ENCODE measurements at places on chromosomes 3 and 15.
A peak's percentile ranks its signal among the peaks of the same experiment; 100 is the strongest.

DNA sequence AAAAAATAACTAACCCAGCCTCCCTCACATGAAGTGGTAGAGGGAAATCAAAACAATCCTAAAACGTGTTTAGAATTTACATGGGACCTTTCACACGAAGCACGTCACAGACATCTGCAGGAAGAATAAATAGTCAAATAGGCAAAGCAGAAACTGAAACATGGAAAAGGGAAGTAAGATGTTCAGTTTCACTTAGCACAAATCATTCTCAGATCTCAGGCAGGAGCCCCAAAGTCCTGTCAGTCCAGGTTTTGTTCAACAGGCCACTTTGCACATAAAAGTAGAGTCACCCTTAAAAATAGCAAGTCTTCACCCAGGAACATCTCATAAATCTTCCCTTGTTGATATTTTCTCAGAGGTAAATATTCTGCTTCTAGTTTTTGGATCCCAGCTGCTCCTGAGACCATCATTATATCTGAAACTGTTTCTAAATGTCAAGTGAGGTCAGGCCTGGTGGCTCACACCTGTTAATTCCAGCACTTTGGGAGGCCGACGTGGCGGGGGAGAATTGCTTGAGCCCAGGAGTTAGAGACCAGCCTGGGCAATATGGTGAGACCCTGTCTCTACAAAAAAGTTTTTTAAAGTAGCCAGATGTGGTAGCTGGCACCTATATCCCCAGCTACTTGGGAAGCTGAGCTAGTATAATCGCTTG, 1.9 kb downstream of the RUBCN start:
- DNase-seq = no peak

DNA sequence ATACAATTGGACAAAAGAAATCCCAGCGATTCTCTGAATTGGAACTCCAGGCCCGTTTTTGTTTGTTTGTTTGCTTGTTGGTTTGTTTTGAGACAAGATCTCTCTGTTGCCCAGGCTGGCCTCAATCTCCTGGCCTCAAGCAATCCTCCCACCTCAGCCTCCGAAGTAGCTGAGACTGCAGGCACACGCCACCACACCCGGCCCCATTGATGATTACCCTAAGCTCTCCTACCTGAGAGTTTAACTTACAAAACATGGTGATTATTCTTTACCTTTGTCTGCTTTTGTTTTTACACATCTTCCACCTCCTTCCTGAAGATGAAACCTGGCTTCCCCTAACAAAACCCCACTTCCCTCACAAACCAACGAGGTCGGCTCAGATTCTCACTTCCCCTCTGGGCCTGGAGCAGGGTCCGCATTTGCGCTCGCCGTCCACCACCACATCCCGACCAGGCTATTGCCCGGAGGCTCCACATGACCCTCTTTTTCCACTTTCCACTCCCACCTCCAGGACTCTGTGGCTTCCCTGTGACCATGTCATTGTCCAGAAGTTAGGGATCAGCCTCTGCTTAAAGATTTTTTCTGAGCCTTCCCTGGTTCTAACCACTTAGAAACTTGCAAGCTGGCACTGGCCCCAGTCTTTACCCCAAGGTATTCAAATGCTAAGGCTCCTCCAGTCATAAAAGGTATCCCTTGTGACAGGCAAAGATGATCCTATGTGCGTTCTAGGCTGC, 14.8 kb downstream of the KLHL6 start:
- no peak for DNase-seq

- no peak for DNase-seq
Observed at GRCh38 chr3:124793054-124793739, 62.9 kb downstream of the UMPS start.

DNA sequence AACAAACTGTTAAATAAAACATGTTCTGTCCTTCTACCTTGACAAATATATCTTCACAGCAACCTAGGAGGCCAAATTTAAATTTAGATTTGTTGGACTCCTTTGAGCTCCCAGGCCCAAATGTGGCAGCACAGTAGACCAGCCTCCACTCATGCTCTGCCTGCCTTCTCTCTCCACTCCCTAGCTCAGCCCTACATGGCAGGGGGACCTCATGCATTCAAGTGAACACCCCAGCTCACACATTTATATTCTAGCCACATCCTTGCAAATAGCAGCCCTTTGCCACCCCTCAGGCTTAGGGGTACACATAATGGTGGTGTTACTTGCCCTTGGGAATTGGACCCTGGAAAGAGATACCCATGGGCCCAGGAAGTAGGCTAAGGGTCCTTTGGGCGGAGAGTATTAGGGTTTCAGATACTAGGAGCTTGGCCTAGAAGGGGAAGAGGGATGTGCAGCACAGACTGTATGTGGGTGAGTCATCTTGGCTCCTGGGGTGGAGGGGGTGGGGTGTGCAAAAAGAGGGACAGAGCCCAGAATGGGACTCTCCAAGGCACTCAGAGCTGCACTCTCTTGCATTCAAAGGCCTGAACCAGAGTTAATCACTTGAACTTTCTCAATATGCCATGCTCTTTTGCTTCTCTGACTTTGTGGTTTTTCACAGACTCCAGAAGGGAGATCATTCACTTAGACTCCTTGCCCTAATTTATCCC, 268.4 kb upstream of the ROPN1 start:
- no peak for DNase-seq

DNA sequence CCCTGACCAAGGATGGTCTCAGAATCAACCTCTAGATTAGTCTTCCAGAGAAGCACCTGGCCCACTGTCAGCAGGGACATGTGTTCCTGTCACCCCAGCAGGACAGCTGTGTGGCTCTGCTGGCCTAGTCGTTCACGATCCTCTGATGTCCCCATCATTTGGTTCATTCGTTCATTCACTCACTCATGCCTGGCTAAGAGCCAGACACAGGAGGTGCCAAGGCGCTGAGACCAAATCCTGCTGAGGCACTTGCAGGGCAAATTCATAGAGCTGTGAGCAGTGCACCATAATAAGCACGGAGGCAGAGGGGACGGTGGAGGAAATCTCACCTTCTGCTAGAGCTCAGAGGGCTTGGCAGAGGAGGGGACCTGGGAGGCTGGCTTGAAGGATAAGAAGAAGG, 49.9 kb upstream of the FGD5 start:
- DNase-seq = no peak

- no peak for DNase-seq
Observed at GRCh38 chr3:186311441-186311840, 50.6 kb downstream of the DGKG start.

- no peak for DNase-seq
Observed at GRCh38 chr3:162370141-162370540, 873.5 kb downstream of the OTOL1 start.

- DNase-seq = no peak
Observed at GRCh38 chr15:61748529-61748928, 311.7 kb downstream of the VPS13C start.

DNA sequence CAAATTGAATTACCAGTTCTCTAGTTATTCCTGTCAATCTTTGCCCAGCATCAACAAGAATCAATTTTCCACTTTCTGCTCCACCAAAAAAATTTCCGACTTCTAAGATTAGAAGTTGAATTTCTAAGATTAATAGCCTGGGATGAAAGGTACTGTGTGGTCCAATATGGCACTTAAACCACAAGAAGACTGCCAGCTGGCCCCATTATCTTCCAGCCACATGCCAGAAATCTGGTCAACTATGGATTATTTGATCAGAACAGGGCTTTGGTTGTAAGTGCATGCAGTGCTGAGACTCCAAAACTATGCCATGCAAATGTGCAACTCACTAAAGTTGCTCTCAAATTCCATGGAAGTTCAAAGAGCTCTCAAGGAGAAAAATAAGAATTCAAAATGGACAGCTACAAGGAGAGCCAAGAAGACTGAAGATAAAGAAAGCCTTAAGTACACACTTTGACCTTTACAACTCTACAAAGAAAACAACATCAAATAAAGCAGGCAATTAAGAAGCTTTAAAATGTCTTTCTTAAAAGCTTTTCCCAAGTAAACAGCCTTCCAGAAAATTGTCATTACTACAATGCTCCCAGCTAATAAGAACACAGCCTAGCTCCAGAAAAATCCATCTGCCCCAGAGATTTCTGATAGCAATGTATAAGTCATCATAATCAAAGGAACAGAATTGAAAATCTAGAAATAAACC, 64.2 kb downstream of the ST3GAL6 start:
- no peak for DNase-seq

- DNase-seq = no peak
Observed at GRCh38 chr3:69439643-69440270, 53.9 kb upstream of the FRMD4B start.

DNA sequence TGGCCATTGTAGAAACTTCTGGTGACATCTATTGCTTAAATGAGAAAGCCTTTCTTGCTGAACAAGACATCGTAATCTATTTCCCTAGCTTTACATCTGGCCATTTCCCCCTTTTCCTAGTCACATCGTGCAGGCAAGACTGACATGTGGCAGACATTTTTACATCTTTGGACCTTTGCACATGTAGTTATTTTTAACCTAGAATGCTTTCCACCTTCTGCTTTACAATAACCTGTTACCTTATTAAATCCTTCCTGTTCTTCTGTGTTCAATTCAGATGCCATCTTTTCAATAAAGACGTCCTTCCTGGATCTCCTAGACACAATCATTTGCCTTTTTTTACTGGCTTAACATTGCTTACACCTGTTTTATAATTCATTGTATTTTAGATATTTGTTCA, 343.3 kb downstream of the DIPK2A start:
- DNase-seq = no peak

DNA sequence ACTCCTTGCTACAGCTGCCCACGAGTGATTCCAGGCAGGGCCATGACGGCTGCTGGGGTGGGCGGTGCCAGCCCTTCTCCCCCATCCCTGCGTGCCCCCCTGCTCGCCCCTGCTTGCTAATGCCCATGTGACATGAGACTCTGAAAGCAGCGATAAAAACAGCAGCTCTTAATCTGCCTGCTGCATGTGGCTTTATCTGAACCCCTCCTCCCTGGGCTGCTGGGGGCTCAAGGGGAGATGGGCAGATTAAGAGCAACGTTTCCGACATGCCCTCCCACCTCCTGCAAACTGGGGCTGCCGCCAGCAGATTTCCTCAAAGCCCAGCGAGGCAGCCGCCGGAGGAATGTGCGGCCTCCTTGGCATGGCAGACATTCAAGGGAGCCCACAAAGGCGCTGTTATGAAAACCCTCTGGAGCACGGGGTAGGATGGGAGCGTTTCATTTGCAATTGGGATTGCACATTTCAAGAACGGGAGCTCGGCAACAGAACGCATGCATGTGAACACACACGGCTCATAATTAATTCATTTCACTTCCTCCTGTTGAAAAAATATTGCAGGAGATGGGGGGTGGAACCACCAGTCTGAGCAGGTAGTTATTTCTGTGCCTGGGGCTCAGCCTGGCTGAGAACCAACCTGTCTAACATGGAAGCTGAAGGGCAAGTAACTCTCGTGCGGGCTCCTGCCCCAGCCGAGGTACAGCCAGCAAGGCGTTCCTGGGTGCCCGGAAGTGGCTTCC, 504.2 kb upstream of the PROK2 start:
- peak; percentile 84 for DNase-seq

- DNase-seq = peak; percentile 49
Observed at GRCh38 chr3:122560680-122561079, 3.4 kb downstream of the PARP9 start.

DNA sequence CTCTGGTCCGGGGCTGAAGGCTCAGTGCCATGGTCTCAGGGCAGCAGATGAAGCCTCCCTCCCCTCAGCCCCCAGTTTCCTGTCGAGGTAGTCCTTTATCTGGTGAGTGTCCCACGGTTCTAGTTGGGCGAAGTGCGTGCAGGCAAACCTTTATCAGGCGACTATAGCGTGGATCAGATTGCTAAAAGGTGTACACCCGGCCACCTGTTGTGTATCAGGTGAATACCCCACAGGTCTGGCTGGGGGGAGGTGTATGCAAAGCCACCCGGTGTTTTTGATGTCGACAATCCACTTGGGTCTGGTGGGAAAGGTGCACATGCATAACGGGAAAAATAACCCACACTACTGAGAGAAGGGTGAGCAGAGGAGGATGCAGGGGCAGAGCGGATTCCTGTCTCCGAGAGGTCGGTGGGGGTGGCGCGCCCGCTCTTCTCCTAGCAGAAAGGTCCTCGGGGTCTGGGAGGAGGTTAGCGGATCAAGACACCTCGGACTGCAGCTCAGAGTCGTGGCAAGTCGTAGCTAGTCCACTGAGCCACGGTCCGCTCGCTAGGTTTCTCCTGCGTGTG, 507 bp downstream of the SLC12A6 start:
- no peak for DNase-seq

DNA sequence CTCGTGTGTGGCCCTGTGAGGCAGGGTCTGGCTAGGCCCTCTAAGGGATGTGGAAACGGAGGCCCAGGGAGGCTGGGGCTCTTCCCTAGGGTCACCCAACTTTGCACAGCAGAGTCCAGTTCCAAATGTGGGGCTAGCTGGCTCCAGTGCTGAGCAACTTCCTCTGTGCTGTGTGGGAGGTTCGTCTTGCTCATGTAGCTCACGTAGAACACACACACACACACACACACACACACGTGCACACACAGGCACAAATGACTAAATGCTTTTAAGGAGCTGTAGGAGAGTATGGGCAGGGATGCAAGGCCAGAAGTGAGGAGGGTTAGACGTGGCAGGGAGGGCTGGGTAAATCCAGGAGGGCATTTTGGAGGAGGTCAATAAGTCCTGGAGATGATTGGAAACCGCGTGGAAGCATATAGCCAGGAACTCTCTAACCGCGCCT, 213.8 kb downstream of the RPLP1 start:
- DNase-seq = peak; percentile 34

DNA sequence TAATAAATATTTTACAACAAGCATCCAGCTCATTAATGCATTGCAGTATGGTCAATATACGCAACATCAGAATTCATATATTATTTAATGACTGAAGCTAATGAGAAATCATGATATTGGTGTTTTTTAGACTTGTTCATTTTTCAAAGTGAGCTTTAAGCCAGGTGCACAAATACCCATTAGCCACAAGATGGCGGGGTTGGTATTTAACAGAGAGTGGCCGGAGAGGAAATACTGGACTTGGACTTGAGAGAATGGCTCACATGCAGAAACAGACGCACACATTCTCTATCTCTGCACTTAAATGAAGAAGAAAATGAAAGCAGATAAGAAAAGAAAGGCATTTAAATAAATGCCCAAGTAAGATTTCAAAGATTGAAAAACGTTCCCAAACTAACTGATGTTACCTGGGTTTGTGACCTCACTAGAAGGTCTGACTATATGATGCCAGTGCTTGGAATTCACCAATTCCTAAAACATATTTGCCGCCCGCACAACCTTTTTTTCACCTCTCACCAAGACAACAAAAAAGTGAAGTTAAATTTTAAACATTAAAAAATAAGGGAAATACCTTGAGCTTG, 21.2 kb upstream of the CRBN start:
- peak; percentile 75 for DNase-seq

DNA sequence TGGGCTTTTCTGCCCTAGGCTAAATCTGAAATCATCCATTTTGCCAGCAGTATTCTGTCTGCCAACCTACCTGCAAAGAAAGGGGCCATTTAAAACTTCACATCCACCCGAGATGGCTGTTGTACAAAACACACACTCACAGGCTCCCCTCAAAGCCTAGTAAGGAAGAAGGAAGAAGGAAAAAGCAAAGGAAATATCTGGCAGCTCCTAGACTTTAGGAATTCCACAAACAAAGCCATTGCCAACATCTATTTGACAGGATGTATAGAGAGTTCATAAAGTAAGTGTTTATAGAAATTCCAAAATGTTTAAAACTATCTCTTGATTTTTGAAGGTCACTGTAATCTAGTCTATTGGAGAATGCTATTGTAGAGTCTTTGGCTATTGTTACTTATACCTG, 91.9 kb upstream of the THBS1 start:
- DNase-seq = no peak

All from retina (tissue), 1 donor.